ENCODE measurements at places on chromosomes 12 and 14. TPM values are rescaled to one million over a fixed set of nuclear protein-coding genes. Genes with fewer than 3 reads are reported as not detected.

DNA sequence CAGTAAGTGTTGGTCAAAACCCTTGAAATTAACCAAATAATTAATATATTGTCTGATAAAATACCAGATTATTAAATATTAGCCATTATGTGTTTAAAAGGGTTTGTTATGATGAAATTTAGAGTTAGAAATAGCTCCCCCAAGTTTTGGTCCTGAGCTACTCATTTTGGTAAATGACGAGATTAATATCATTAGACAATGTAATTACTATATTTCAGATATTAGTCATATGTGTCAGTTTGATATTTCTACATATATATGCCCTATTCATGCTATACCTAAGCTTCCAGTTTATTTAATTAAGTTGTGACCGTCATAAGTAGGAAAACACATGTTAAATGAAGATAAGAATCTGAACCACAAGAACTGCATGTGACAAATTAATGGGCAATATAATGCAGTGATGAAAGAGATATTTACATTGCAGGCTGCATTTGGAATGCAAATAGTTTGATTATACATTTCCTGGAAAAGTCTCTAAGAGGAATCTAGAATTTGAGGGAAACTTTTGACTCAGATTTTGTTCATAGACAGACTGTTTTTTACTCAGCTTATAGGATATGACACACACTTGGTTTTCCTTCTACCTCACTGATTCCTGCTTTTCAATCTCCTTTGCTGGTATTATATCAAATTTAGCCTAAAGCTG, 70.5 kb downstream of the TBC1D30 start:
- no peaks in the 10 kb centered on the region for H3K36me3 ChIP-seq
- no peak overlapping the region for H3K27ac ChIP-seq
- no peaks in the 10 kb centered on the region for H3K27me3 ChIP-seq
- DNase-seq: no peak
- H3K4me3 ChIP-seq: no peak overlapping the region

GRCh38 chr12:80293759-80294158, 150.3 kb upstream of the PTPRQ start:
- H3K27ac ChIP-seq: no peak overlapping the region
- DNase-seq: no peak

GRCh38 chr12:106284358-106285105, 18.0 kb upstream of the TCP11L2 start:
- H3K36me3 ChIP-seq: no peaks in the 10 kb centered on the region
- no peaks in the 10 kb centered on the region for H3K4me1 ChIP-seq
- no peak for DNase-seq
- H3K27ac ChIP-seq: no peak overlapping the region
- H3K4me3 ChIP-seq: no peak overlapping the region

PRIMA1 gene
- total RNA-seq: 2.5 TPM

- H3K27me3 ChIP-seq: no peaks in the 10 kb centered on the region
- no peak for DNase-seq
- H3K36me3 ChIP-seq: no peaks in the 10 kb centered on the region
- no peaks in the 10 kb centered on the region for H3K4me1 ChIP-seq
- no peak overlapping the region for H3K27ac ChIP-seq
Observed at GRCh38 chr12:19694627-19695026, 255.3 kb downstream of the AEBP2 start.

OR6J1 gene
- total RNA-seq: not detected

GRCh38 chr14:102506626-102506925, 3.0 kb downstream of the ANKRD9 start:
- H3K27ac ChIP-seq: no peak overlapping the region
- peaks cover 4% of the 10 kb centered on the region for H3K4me1 ChIP-seq
- no peak overlapping the region for H3K4me3 ChIP-seq
- DNase-seq: no peak

GRCh38 chr14:78324353-78324752, 154.2 kb downstream of the NRXN3 start:
- no peaks in the 10 kb centered on the region for H3K36me3 ChIP-seq
- H3K27me3 ChIP-seq: no peaks in the 10 kb centered on the region
- no peak overlapping the region for H3K27ac ChIP-seq
- peaks cover 11% of the 10 kb centered on the region for H3K4me1 ChIP-seq

DNA sequence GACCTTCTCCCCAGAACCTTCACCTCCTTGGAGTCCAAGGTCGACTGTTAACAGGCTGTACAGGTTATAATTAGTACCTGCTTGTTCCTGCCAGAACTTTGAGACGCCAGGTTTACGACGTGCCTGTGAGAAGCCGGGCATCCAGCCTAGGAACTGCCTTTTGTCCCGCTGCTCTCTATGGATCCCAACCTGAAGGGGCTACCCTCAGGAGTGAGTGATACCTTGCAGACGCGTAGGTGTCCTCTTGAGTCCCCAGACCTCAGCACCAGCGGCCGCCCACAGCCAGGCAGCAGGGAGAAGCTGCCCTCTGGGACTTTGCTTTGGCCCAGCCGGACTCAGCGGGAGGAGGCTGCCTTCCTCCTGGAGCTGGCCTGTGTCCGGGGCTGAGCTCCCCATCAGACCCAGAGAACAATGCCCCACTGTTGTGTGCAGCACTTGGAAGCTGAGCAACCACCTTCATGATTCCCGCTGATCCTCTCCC, 16.2 kb downstream of the SYNE3 start:
- no peak overlapping the region for H3K4me3 ChIP-seq
- no peak for DNase-seq
- no peak overlapping the region for H3K27ac ChIP-seq

FAM222A gene
- 10.6 TPM for total RNA-seq

DNA sequence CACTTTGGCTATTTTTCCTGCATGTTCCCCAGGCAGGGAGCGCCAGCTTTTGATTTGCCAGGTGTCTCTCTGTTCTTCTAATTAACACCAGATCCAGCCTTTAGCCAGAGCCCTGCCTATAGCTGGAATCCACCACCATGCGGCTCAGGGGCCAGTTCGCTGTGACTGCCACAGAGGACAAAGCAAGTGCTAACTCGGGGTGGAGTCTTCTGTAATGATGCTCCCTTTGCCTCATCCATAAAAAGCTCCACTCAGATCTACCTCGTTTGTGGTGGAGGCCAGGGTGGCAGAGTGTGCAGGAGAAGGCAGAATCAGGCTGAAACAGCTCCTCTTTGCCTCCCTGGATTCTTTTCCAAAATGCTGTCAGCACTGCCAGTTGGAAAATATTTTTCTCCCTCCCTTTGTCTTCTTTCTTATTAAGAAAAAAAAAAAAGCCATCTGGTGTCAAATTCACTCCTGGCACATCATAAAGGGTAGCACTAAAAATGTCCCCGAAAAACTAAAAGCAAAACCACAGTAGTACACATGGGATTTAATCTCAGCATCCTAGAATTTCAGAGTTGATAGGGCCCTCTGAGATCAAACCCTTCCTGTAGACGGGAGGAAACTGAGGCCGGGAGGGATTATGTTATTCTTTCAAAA, 18.0 kb upstream of the CTDSP2 start:
- H3K36me3 ChIP-seq: no peaks in the 10 kb centered on the region
- H3K27me3 ChIP-seq: peaks cover 36% of the 10 kb centered on the region
- H3K27ac ChIP-seq: no peak overlapping the region
- H3K4me3 ChIP-seq: peak overlapping the region; percentile 40
- peak; percentile 64 for DNase-seq

DNA sequence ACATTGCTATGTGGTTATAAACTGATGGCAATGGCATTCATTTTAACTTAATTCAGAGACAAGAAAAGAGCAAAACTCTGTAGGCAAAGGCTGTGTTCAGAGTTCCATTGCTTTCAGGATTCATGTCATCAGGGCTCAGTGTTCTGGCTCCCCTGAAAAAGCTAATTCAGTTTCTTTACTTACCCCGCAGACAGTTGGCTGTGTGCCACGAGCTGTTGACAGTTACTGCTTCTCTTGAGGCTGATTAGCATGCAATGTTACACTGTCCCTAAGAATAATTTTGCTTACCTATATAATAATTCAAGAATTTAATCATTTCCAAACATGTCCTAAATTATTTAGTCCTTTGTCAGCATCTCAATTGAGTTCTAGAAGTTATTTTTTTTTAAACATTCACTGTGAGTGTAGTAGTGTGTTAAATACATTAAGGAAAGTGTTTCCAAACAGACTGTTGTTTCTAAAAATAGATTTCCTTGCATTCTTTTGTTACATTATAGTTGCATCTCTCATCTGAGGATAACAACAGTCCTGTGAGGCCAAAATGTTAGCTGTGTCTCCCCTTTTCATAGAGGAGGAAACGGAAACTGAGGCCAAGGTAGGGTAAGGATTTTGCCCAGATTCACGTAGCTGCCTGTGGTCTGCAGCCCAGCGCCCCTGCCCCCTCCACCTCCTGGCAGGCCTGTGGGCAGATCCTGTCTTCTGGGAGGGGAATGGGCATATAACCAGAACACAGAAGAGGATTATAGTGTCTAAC, 98.6 kb downstream of the PELI2 start:
- H3K27me3 ChIP-seq: no peaks in the 10 kb centered on the region
- no peak overlapping the region for H3K4me3 ChIP-seq
- no peaks in the 10 kb centered on the region for H3K36me3 ChIP-seq
- peaks cover 61% of the 10 kb centered on the region for H3K4me1 ChIP-seq
- no peak overlapping the region for H3K27ac ChIP-seq

MYF6 gene
- total RNA-seq: 0.43 TPM

MMP14 gene
- total RNA-seq: 25.2 TPM

DUSP6 gene
- 23.6 TPM for total RNA-seq

CNTN1 gene
- 0.17 TPM for total RNA-seq

CDKN3 gene
- 152 TPM for total RNA-seq

GRCh38 chr14:49159081-49159480, 427.1 kb downstream of the RPS29 start:
- DNase-seq: no peak
- H3K27me3 ChIP-seq: no peaks in the 10 kb centered on the region
- no peaks in the 10 kb centered on the region for H3K36me3 ChIP-seq
- H3K4me3 ChIP-seq: no peak overlapping the region
- H3K27ac ChIP-seq: no peak overlapping the region
- H3K4me1 ChIP-seq: no peaks in the 10 kb centered on the region

- peak overlapping the region; percentile 69 for H3K4me3 ChIP-seq
- H3K4me1 ChIP-seq: peaks cover 39% of the 10 kb centered on the region
- H3K27me3 ChIP-seq: peaks cover 7% of the 10 kb centered on the region
- DNase-seq: no peak
- no peak overlapping the region for H3K27ac ChIP-seq
- H3K36me3 ChIP-seq: no peaks in the 10 kb centered on the region
Observed at GRCh38 chr14:91415794-91416743, 1.6 kb downstream of the CCDC88C start.

- H3K4me1 ChIP-seq: no peaks in the 10 kb centered on the region
- H3K27me3 ChIP-seq: no peaks in the 10 kb centered on the region
- H3K36me3 ChIP-seq: no peaks in the 10 kb centered on the region
- H3K27ac ChIP-seq: no peak overlapping the region
Observed at GRCh38 chr12:65655074-65655493, 169.2 kb upstream of the HMGA2 start.

GRCh38 chr12:51955702-51956101, 4.2 kb downstream of the ACVR1B start:
- H3K27ac ChIP-seq: no peak overlapping the region
- DNase-seq: no peak
- H3K4me1 ChIP-seq: peaks cover 7% of the 10 kb centered on the region
- H3K4me3 ChIP-seq: no peak overlapping the region
- H3K36me3 ChIP-seq: no peaks in the 10 kb centered on the region
- peaks cover 6% of the 10 kb centered on the region for H3K27me3 ChIP-seq

TCTN1 gene
- total RNA-seq: 42.7 TPM

- H3K27me3 ChIP-seq: no peaks in the 10 kb centered on the region
- H3K4me3 ChIP-seq: no peak overlapping the region
- H3K36me3 ChIP-seq: no peaks in the 10 kb centered on the region
Observed at GRCh38 chr12:3668479-3669165, 84.3 kb downstream of the CRACR2A start.

- H3K4me1 ChIP-seq: peaks cover 15% of the 10 kb centered on the region
- no peaks in the 10 kb centered on the region for H3K36me3 ChIP-seq
- no peaks in the 10 kb centered on the region for H3K27me3 ChIP-seq
- no peak for DNase-seq
Observed at GRCh38 chr12:12216349-12217017, 50.4 kb downstream of the LRP6 start.

GRCh38 chr12:93848523-93849101, 171.4 kb downstream of the CRADD start:
- no peak for DNase-seq
- no peaks in the 10 kb centered on the region for H3K27me3 ChIP-seq
- H3K4me3 ChIP-seq: no peak overlapping the region
- no peaks in the 10 kb centered on the region for H3K36me3 ChIP-seq
- H3K27ac ChIP-seq: no peak overlapping the region

- H3K4me3 ChIP-seq: no peak overlapping the region
- H3K36me3 ChIP-seq: no peaks in the 10 kb centered on the region
- H3K27ac ChIP-seq: no peak overlapping the region
- no peak for DNase-seq
- no peaks in the 10 kb centered on the region for H3K27me3 ChIP-seq
Observed at GRCh38 chr12:80504389-80505163, 60.5 kb downstream of the PTPRQ start.

DNA sequence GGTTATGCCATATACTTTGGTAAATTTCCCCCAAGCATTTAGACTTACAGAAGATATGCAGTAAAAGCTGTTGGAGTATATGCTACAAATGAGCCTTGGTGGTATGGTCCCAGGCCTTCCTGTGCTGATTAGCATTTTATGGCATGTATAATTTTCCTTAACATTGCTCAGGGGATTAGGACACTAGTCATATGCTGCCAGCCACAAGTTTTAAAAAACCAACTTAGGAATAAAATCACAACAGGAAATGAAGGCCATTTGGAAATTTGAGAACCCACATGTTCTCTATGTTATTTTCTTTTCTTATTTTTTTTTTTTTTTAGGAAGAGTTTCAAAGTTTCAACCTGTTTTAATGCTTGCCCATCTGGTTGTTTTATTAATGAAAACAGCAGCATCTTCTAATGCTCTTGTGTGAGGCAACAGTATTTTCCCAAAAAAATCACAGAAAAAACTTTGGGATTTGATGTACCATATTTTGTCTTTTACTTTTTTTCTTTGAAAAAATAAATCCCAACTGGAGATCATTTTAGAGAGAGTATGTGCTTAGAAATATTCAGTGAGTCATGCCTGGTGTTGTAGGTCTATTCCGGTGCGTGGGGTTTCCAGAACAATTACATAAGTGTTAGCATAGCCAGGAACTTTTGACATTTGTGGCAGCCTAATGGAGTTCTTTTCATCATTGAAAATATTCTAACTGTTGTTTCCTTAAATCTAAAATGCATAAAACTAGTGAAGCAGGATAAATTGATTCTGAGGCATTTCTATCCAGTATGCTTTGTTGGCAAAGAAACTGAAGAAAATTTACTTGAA, 21.7 kb upstream of the DUSP6 start:
- no peaks in the 10 kb centered on the region for H3K4me1 ChIP-seq
- H3K27me3 ChIP-seq: no peaks in the 10 kb centered on the region
- DNase-seq: no peak
- no peak overlapping the region for H3K27ac ChIP-seq
- no peak overlapping the region for H3K4me3 ChIP-seq
